ENCODE measurements at places on chromosomes 1 and 21.

- DNase-seq: no peak
Measured at GRCh38 chr1:7991504-7992440, 30.3 kb downstream of the PARK7 start.

DNA sequence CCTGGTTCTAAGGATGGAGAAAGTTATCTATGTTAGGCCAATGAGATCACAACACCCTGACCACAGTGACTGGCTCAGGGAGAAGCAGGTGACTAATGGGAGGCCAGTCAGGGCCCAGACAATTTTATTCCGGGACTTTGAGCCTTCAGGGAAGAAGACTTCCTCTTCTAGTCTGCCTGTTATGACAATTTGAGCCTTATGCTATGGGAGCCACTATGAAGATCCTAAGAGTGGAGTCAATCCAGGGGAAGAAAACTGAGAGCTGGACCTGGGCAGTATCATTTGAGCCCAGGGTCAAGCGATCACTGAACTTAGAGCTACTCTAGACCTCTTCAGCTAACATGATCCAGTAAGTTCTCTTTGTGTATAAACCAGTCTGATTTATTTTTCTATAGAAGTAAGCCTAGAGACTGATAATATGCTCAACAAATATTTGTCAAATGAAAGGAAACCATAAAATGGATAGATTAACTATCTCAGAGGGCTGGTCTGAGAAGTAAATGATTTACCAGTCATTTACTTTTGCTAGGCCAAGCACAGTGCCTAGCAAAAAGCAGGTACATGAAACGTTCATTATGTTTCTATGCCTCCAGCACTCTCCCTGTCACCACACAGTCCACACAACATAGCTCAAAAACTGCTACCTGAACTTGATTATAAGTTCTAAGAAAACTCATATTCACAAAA, 4.2 kb upstream of the C1orf141 start:
- no peak for DNase-seq

GRCh38 chr1:220139966-220140365, 46.0 kb downstream of the IARS2 start:
- DNase-seq: no peak

GRCh38 chr1:177413982-177414596, 243.3 kb downstream of the BRINP2 start:
- DNase-seq: no peak

DNA sequence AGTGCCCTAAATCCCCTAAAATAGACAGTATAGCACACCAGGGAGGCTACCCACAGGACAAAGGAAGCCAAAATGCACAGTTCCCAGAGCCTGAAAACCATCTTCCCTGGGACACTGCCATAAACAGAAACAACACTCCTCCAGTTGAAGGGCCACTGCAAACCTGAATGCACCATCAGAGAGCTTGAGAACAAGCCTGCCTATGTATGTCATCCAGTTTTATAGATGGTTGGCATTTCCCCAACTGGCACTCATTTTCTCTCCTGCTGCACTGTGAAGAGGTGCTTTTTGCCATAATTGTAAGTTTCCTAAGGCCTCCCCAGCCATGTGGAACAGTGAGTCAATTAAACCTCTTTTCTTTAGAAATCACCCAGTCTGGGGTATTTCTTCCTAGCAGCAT, 169.0 kb downstream of the AGBL4 start:
- no peak for DNase-seq

DNA sequence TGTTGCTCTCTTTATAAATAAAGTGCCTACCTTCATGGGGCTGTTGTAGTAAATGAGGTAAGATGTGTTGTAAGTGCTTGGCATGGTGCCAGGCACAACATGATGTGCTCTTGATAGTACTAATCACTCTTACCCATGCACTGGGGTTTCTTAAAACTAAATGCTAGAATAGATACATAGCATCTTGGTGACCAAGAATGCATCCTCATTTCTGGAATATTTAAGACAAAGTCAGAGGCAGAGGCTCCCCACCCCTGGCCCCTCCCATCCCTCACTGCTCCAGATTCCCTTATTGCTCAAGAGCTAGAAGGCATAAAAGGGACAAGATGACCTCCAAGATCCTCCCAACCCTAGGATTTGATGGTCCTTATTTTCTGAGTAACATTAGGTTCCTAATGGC, 61.3 kb downstream of the GLUL start:
- no peak for DNase-seq

DNA sequence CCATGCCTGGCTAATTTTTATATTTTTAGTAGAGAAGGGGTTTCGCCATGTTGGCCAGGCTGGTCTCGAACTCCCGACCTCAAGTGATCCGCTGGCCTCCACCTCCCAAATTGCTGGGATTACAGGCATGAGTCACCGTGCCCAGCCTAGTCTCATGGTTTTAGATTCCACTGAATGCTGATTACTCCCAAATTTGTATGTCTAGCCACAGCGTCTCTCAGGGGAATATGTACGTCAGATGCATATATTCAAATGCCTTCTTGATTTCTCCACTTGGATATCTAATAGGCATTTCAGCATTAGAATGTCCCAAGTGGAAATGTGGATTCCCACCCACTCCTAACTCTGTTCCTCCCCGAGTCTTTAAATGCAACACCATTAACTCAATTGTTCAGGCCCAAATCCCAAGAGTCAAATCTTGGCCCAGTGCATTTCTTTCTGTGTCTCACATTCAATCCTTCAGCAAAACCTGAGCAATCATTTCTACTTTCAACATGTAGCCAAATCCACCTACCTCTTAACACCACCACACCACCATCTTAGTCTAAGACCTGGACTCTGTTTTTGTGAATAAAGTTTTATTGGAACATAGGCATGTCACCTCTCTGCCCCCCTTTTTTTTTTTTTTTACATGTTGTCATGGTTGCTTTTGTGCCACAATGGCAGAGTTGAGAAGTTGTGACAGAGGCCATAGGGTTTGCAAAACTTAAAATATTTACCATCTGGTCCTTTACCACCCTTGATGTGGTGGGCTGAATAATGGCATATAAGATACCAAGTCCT, 9.8 kb upstream of the CAMTA1 start:
- no peak for DNase-seq

DNA sequence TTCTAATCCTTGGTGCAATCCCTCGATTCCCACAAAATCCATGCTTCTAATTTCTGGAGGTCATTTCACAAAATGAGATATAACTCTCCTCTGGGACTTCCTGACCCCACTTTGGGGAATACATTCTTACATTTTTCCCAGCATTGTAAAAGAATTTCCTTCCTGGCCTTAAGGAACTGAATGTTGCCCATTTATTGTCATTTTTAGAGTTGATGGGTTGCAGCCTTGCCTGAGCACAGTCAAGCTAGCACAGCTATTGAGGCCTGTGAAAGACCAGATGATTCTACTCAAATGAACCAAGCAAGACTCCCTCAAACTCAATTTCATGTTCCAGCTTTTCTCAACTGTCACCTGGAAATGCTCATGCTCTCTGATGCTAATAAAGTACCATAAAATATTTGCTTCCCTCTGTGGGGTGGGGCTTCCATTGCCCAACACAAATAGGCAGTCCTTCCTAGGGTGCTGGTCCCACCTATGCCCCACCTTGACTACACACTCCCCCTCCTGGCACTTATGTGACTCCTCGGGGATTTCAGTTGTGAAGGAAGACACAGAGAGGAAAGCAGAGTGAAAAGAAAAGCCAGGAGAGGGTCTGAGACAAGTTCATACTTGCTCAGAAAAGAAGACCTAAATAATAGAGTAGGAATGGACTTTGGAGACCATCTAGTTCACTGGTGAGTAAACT, 24.0 kb upstream of the CDC7 start:
- no peak for DNase-seq

DNA sequence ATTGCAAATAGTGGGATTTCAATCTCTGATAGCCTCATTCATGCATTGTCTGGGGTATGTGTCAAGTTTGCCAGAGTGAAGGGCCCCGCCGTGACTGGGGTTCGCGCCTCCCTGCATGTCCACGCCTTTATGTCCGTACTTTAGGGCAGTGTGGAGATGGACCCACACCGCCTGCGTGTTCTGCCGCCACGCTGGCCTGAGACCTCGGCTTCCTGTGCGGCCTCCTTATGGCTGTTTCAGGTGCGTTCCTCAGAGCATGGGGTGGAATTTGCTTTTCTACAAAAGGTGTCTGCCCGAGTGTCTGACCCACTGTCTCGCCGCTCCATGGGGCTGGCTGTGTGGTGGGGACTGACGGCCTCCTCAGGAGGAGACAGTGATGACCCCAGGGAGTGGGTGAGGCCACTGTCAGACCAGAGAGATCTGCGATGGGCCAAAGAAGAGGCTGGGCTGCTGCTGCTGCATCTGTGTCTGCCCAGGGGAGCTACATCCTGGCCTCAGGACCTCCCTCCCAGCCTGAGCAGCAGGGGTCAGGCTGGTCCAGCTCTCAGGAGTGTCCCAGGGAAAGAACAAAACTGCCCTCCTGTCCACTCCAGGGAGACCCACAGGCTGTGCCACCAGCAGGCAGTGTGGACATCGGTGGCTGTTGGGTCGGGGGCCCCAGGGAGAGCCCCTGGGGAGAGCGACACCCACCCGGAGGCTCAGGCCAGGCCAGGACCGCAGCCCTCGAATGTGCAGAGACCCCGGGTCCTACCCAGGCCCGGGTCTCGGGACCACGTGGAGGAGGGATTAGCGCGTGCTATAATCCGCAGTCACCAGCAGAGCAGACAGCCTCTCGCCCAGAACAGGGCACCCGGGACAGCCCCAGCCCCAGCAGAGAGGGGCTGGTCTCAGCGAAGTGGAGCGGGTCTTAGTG, 9.8 kb upstream of the SLC19A1 start:
- DNase-seq: no peak

- DNase-seq: no peak
Measured at GRCh38 chr1:238399558-238399957, 508.8 kb upstream of the ZP4 start.

- peak; percentile 25 for DNase-seq
Measured at GRCh38 chr1:180962178-180962577, 49.5 kb downstream of the KIAA1614 start.

- no peak for DNase-seq
Measured at GRCh38 chr1:93142161-93142560, 38.1 kb downstream of the TMED5 start.

DNA sequence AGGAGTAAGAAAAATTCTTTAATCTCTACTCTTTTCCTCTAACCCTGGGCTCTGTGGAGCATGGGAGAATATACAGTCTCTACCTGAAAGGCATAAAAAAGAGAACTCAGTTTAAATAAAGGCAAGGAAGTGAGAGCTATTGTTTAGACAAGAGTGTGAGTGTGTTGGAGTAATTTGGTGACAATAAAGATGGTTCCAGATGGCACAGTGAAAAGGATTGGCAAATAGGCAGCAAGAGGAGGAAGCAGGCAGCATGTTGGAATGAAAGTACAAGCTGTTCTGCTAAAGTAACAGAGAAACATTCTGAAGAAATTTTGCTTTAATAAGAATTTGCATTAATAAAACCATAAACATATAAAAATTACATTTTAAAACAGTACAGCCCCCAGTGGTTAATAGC, 163.4 kb downstream of the DNM3 start:
- no peak for DNase-seq

DNA sequence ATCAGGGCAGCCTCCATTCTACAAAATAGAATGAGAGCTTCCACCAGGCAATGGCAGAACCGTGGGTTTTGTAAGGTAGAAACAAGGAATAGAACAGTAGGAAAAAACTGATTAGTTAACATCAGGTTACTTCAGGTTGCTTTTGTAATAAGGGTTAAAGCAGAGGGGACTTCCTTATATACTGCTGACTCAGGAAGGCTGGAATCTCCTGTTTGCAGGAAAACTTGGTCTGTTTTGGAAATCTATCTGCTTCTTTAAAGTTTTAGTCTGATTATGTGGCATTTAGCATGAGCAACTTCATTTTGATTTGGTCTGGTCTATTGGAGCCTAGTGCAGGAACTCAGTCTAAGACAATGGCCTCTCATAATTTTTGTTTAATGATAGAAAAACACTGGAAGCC, 32.7 kb upstream of the RAB4A start:
- DNase-seq: no peak

DNA sequence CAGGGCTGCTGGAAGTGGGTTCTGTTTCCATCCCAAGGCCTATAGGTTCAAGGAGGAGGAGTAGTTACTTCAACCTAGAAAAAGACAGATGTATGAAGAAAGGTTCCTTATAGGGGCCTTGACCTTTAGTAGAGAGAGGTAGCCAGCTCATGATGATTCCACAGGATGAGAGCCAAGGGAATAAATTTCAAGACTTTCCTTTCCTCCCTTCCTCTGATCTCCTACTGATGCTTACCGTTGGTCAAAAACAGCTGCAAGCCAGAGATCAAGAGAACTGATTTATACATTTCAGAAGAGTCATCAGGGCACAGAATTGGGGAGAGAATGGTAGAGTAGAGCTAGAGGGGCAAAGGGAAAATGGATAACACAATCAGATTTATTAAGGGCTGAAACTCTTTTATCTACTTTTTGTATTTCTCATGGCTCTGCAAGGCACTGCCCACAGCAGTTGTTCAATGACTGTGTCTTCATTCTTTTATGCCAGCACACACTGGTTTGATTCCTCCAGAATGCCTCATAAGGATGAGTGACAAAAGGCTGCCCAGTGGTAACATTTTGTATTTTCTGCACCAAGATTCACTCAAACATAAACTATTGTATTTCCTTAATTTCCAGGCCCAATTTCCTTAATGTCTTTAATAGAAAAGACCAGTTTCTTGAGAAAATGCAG, 37.4 kb downstream of the AK5 start:
- no peak for DNase-seq

DNA sequence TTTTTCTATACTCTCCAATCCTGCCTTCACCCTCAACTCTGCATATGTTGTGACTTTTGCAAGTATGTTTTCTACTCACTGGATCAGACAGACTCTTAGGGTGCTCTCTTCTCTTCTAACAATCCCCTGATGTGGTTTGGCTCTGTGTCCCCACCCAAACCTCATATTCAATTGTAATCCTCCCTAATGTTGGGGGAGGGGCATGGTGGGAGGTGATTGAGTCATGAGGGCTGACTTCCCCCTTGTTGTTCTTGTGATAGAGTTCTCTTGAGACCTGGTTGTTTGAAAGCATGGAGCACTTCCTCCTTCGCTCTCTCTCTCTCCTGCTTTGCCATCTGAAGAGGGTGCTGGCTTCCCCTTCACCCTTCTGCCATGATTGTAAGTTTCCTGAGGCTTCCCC, 148.9 kb upstream of the IGSF21 start:
- DNase-seq: no peak

DNA sequence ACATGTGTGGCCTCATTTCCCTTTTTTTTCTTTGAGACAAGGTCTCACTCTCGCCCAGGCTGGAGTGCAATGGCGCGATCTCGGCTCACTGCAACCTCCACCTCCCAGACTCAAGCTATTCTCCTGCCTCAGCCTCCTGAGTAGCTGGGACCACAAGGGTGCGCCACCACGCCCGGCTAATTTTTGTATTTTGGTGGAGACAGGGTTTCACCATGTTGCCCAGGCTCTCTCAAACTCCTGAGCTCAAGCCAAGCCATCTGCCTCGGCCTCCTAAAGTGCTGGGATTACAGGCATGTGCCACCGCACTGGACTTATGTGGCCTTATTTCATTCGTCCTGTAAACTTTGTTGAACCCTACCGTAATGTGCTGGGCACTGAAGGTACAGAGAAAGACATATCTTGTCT, 569 bp upstream of the WARS2 start:
- peak; percentile 18 for DNase-seq

Data from suppressor macrophage treated with lipopolysaccharide for 4 hours (primary cell).